ENCODE measurements at places on chromosomes 5 and 9.

DNA sequence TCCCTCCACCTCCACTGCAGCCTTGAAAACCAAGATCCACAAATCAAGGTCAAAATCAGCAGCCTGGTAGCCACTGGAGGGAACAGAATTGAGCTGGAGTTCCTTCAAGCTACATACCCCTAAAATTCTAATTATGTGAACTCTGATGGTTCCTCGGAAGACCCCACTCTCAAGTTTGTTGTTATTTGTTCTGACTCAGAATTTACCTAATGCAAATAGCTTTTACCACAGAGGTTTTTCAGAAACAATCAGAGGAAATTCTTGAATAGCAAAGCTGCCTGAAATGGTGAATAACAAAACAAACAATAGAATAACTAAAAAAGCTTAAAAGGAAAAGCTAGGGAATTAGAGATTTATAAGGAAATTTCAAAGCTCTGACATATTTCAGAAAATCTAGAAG is 220.0 kb downstream of the CDH18 start:
- DNase-seq, result no peak

GRCh38 chr5:174725991-174726601 is 1.7 kb downstream of the MSX2 start:
- DNase-seq, result no peak

DNA sequence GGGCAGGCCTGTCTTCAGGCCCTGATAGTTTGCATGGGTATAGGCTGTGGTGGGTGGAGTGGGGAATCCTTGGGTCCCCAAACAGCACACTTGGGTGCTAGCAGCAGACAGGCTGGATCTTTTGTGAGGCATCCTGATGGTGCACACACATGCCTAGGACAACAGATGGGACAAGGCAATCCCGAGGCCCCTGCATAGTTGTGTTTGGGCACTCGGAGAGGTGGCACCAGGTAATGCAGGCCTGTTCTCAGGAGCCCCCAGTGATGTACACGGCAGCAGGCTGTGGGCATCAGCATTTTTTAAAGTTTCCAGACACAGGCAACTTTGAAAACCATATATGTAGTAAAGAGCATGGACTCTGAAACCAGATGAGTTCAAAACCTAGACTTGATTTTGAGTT is 65.4 kb downstream of the EPB41L4A start:
- DNase-seq, result no peak

DNA sequence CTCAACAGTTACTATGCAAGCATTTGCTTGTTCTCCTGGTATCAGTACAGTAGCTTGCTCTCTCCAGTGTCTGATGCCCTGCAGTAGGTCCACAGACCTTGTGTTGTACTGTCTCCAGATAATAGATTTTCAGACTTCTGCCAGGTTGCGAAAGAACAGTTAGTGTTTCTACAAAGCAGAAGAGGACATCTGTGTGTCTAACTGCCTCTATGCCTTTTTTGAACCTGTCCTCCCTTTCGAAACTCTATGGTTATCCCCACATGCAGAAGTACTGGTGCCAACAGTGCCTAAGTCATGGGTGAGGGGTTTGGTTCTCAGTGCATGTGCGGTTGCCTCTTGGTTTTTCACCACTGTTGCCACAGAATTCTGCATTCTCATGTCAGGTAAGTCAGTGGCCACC is 45.9 kb downstream of the KCNN2 start:
- DNase-seq, result no peak

DNA sequence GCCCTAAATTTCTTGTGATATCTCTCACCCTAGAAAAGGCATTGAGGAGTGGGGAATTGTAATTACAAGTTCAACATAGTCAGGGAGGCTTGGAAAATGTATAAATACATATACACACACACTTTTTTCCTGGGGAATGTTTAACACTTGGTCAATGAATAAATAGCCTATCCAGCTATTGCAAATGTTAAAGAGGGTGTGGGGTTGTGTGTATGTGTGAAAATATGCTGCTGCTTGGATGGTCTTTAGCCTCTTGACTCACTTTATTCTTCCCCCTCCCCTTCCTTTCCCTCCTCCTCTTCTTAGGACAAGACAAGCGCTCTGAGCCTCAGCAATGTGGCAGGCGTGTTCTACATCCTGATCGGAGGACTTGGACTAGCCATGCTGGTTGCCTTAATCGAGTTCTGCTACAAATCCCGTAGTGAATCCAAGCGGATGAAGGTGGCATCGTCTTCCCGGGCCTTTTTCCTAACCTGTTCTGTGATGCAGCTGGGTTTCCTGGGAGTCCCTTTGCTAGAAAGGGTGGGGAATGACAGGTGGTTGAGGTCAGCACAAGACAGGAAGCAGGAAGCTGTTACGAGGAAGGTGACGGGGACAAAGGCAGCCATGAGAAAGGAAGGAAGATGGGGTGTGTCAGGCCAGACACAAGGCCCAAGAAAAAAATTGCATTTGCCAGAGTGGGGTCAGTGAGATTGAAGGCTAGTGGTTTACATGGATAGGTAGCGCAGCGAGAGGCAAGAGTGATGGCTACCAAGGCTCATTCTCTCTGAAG is 236.5 kb downstream of the FAM114A2 start:
- no peak for DNase-seq
